ENCODE measurements at places on chromosomes 5 and 9.

DNA sequence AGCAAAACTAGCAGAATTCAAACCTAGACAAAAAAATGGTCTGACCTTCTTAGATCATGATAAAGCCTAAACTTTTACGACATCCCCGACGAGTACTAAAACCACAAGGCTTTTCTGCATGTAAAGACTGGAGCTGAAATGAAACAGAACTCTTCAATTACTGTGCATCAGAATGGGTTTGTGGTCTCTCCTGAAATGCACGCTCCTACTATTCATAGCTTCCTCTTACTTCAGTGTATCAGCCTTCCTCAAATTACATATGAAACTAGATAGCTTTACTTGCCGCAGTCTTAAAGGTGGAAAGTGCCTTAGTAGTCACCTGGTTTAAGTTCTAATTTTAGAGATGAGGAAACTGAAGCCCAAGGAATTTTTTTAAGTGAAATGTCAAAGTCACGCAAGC lies 24.6 kb upstream of the MED10 start:
- no peak for DNase-seq

GRCh38 chr5:73690015-73690414 lies 64.0 kb downstream of the ARHGEF28 start:
- DNase-seq = no peak

- DNase-seq = no peak
These were observed 15.1 kb downstream of the IRF1 start for GRCh38 chr5:132475497-132475882.

DNA sequence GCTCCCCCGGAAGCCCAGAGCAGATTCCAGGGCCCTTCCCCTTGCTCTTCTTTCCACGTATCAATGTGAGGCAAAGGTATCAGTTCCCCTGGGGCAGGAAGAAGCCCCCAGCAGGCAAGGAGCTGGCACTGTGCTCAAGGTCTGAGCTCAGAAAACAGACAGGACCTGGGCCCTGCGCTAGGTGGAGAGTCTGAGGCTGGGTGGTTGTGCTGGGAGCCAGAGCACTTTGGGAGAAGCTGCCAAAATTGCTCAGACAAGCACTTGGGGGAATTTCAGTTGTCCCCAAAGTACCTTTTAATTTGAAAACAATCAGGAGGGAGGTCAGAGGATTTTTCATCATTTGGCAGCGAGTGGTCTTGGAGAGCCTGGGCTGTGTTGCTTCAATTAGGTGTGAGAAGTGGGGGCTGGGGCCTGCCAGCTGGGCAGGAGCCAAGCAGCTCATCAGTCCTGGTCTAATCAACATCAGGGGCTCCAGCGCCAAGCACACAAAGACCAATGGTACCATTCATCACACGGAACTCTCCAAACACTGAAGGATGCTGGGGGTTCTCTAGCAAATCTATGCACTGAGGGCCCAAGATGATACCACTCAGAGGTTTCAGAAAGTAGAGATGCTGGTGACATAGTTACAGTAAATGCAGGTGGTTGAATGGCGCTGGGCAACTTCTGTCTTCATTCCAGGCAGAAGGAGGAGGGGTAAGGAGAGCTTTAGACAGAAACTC lies 176.5 kb downstream of the SNX18 start:
- DNase-seq = no peak

DNA sequence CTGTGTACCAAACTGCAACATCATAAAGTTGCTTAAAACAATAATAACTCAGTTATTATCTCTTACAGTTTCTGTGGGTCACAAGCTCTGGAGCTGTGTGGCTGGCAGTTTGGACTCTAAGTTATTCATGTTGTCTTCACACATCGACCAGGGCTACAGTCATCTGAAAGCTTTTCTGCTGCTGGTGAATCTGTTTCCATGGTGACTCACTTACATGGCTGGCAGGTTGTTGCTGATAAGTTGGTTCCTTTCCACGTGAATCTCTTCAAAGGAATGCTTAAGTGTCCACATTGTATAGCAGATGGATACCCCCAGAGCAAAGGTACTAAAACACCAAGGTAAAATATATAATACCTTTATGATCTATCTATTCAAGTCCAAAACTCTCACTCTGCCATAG lies 44.8 kb upstream of the CYLC2 start:
- DNase-seq = no peak

- no peak for DNase-seq
These were observed 562.8 kb downstream of the PTPRD start for GRCh38 chr9:10050016-10050415.

DNA sequence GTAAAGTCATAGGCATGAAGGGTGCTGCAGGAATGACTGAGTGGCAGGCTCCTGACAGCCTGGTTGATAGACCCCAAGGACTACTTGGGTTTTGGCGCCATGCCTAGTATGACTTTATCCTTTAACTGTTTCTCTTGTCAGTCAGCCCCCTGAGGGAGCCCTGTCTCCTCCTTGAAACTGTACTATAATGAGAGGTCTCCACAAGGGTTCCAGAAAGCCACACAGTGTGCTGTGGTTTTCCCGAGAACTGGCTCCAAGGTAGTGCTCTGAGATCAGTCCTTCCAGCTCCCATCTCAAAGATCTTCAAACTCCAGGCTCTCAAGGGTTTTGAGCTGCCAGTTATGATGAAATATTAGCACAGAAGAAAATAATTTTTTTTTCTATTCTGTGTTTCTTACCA lies 26.7 kb upstream of the TNC start:
- DNase-seq = no peak

DNA sequence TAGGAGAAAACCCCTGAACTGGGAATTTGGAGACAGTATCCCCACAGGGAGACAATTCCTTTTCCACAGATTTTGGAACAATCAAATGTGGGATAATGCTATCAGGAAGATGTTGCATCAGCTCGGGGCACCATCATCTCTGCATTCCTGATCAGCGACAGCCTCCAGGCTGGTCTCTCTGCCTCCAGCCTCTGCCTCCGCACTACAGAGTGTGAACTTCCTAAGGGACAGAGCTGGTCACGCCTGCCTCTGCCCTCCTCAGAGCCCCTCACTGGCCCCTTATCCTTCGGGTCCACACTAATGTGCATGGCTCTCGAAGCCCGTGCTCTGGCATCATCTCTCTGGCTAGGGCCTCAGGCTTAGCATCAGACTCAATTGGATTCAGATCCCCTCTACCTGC lies 8.6 kb downstream of the FOXI1 start:
- DNase-seq = no peak

DNA sequence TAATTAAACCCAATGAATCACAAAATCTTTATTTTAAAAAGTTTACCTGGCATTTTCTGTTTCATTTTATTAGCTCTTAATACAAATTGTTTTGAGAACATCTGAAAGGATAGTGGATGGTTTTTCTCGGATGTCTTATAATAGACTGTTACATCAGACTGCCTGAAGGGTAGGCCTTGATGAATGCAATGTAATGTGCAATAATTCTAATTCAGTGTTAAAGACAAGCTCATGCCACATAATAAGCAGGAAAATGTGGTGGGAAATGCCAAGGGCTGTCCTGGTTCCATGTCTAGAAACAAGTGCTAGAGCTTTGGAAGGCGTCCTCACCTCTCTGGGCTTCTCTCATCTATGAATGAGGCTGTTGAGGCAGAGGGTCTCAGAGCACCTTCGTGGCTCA lies 148.1 kb downstream of the DEPDC1B start:
- DNase-seq = no peak

DNA sequence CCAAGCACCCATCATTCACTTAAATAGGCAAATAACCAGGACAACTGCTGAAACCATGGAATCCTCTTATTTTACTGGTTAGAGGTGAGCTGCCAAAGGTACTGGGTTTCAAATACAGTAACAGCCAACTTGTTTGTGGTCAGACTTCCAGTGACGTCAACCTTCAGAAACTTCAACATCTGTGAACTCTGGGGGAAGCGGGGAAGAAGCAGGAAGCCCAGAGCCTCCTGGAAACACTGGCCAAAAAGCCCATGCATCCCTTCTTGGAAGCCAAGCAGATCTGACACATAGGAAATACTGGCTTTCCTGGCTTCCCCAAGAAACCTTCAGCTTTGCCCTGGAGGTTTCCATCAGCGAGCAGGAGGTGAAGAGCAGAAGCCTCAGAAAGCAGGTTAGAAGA lies 4.9 kb upstream of the FRRS1L start:
- no peak for DNase-seq

- DNase-seq = no peak
These were observed 2233.8 kb upstream of the C9orf72 start for GRCh38 chr9:29806937-29807618.

- no peak for DNase-seq
These were observed 11.9 kb upstream of the ZNF622 start for GRCh38 chr5:16477541-16477940.

- no peak for DNase-seq
These were observed 60.1 kb downstream of the RGS3 start for GRCh38 chr9:113523421-113524141.

DNA sequence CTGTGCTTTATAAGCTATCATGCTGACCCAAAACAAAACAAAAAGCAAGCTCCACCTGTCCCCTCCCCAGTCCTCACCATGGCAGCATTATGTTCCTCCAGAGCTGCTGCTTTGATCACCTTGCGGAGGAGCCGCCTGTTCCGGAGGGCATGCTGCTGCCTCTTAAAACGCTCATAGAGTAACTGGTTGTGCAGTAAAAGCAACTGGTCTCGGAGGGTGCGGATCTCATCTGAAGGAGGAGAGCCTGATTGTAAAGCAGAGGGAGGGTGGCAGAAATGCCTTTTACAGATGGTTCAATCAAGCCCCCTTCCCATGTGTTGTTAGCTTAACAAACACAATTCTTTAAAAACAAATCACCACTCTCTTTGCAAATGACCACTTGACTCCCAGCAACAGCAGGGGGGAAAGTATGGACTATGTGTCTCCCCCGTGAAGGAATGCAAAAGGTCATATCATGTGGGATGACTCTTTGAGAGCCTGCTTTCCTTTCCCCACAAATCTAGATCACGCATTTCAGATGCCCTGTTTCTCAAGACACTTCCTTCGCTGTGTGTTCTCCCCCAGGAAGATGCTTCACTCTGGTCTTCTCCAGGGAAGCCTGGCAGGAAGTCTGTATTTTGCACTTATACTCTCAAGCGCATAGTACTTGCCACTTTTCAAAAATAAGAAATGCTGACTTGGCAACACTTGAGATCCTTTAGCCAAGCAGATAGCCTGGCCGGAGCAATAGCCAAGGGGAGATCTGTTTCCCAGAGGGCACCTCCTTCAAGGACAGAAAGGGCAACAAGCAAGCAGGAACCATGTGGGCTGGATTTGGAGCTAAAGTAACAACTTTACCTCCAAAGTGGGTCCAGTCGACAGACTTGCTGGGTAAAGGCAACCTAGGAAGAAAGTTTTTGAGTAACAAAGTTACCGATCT lies 25.1 kb downstream of the SPACA9 start:
- no peak for DNase-seq

- no peak for DNase-seq
These were observed 87.1 kb downstream of the SEMA4D start for GRCh38 chr9:89410641-89411350.

DNA sequence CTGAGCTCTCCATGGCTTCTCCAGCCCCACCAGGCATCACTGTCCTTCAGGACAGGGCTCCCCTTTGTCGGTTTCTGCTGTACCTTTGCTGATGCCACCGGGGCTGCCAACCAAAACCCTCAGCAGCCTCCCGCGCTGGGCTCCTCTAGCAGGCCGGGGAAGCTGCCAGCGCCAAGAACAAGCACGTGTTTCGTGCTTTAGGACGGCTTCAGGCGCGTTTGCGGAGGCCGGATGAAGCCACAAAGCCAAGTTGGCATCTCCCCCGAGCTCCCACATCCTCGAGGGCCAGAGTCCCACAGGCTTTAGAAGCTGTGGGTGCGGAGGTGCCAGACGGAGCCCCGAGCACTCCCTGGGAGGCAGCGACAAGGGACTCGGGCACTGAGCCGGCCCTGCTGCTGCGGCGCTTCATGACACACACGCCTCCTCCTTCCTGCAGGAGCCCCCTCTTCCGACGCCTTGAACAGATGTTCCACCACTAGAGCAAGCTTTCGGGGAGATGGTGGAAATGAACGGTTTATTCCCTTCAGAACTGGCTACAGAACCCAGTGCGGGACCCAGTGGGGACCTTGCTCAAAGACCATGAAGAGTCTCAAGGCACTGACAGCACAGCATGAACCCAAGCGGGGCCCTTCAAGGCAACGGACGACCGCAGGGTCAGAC lies 36.7 kb downstream of the SARDH start:
- DNase-seq = no peak

- DNase-seq = no peak
These were observed 1.1 kb upstream of the PTGER4 start for GRCh38 chr5:40678460-40679147.

GRCh38 chr5:180648658-180649296 lies 623 bp downstream of the FLT4 start:
- DNase-seq = no peak

DNA sequence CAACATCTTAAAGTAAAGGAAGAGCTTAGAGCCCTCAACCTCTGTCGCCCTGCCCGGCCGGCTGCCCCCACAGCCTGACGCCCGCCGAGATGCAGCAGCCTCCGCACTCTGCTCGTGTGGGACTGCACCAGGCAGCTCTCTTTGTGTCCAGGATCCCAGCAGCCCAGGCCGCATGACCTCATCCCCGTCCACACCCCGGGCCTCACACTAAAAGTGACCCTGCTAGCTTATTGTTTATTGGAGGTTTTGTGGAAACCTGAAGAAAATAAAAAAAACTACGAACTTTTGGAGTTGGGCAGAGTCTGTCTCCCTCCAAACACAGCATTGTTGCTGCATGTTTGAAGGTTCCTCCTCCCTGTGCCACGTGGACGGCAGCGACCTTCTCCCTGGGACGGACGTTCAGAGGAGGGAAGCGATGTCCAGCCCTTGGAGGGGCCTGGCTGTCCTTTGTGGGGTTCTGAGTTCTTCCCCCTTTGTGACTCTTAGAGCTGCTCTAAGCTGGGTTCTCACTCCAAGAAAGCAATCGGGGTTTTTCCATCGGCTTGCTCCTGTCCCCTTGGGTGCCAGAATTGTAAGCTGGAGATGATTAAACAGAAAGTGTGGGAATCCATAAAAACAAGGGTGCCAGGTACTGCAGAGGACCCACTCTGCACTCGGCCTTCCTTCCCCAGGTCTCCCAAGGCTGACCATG lies 103.5 kb upstream of the COL5A1 start:
- no peak for DNase-seq

DNA sequence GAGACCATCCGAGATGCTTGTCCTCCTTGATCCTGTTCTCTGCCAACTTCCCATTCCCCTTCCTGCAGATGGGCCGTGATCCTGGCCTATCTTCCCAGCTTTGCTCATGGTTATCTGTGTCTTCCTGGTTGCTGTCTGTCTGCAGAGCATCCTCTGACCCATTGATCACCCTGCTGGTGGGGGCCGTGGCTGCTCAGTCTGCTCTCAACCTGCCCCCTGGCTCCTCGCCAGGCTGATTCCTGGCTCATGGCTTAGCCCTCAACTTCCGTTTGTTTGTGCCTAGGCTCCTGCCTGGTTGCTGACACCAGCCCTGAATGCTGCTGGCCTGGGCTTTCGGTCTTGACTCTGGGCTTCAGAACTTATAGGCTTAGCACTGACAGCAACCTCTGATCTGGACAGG lies 67.1 kb upstream of the SMIM15 start:
- DNase-seq = no peak

DNA sequence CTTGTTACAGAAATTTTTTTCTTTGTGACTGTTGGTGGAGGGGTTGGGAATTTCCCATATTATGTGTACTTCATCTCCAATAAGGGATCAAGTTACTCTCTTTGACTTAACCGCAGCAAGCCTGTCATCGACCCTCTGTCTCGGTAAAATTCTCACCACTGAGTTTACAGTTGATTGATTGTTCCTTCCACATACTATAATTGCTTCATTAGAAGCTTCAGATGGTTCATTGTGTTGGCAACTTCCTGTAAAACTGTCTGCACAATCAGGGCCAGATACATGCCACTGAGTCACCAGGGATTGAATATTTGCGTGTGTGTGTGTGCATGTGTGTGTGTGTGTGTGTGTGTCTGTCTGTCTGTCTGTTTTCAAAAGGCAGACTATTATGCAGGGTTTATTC lies 176.6 kb downstream of the ZNF462 start:
- DNase-seq = no peak

GRCh38 chr5:27810458-27810857 lies 772.1 kb upstream of the CDH9 start:
- no peak for DNase-seq
